ENCODE measurements at places on chromosomes 5 and 9. TPM values are rescaled to one million over a fixed set of nuclear protein-coding genes. Genes with fewer than 3 reads are reported as not detected.
A peak's percentile ranks its signal among the peaks of the same experiment; 100 is the strongest.

- peak; percentile 41 for DNase-seq
These were observed 416.1 kb upstream of the IRX4 start for GRCh38 chr5:2298781-2299180.

DNA sequence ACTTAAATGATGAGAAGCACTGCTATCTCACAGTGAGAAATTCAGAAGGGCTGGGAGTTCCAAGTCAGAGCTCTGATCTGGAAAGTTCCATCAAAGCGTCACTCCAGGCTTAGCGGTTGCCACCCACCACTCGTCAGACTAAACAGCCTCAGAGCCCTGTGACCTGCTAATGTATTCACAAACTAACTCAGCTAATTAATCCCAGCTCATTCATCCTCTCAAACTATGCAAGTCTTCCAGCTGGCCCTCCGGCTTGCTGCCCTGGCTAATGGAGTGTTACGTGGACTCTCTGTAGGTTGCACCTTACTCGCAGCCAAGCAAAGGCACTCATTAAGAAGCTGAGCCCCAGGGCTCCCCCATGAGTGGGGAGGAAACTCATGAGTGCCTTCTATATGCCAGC, 82.2 kb upstream of the GABRP start:
- DNase-seq = peak; percentile 36

GRCh38 chr9:77945798-77946197, 85.8 kb downstream of the GNAQ start:
- no peak for DNase-seq

GRCh38 chr5:90233476-90233875, 176.1 kb downstream of the CETN3 start:
- DNase-seq = no peak

- DNase-seq = no peak
These were observed 6.7 kb downstream of the AP3B1 start for GRCh38 chr5:78287833-78288232.

DNA sequence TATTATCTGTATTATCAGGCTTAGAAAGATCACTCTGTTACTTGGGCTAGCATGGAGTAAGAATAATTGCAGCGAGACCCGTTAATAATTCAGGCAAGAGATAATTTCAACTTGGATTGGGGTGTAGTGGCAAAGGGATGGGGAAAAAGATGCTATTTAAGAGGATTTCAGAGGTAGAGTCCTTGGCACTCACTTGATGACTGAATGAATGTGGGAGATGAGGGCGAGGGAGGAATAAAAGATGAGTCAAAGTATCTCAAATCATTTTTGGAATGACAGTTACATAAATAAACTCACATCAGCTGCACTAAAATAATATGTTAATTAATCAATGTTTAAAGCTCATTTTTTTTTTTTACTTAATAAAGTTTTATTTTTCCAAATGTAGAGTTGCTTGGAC, 4.5 kb upstream of the GPR21 start:
- DNase-seq = no peak

GRCh38 chr5:148909766-148910165, 83.4 kb downstream of the ADRB2 start:
- DNase-seq = no peak

DNA sequence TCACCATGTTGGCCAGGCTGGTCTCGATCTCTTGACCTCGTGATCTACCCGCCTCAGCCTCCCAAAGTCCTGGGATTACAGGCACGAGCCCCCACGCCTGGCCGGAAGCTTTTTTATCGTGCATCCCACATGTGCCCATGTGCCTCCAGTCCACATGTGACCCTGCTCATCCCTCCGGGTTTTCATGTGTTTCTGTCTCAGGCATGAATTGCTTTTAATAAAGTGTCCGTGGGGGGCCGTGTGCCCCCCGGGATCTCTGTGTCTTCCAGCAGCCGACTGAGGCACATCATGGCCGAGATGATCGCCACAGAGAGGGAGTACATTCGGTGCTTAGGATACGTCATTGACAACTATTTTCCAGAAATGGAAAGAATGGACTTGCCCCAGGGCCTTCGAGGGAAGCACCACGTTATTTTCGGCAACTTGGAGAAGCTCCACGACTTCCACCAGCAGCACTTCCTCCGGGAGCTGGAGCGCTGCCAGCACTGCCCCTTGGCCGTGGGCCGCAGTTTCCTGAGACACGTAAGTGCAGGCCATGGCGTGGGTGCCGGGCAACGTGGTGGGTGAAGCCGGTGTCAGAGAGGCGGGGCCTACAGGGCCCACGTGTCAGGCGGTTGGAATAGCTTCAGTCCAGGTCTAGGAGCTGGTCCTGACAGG, 22.1 kb upstream of the LRRC14B start:
- DNase-seq = peak; percentile 47

- DNase-seq = no peak
These were observed 197.0 kb downstream of the MCTP1 start for GRCh38 chr5:95087816-95088317.

The PCA3 gene
- not detected for total RNA-seq

DNA sequence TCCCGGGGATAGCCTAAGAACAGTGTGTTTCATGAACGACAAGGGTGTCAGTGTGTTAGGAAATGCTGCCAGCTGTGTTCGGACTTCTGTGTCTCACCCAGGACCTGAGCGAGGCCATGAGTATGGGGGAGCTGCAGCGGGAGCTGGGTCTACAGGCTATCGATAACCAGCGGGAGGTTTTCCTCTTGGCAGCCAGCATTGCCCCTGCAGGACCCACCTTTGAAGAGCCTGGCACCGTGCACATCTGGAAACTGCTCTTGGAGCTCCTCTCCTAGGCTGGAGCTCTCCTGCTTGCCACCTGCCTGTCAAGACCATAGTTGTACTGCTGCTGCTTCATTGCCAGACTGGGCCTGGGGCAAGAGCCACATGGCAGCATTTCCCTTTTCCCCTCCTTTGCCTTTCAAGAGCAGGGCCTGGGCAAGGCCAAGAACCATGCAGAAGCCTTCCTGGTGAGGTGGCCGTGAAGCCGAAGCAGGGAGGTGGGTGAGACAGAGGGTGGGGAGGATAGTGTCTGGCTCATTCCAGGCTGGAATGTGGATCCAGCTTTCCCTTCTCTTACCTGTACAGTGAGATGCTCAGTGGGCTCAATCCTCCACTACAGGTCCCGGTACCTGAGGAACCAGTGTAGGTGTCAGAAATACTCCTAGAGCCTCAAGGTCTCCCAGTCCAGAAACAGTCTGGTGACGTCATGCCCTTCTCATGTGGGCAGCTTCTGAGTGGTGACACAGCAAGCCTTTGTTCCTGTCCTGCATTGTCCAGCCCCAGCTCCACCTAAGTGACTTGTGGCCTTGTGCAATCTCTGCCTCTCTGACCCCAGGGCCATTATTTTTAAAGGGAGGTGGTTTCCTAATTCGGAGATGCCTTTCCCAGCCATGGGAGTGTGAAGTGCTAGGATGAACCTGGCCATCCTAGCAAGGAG, 6.6 kb downstream of the ARL10 start:
- no peak for DNase-seq

The TTC23L gene
- total RNA-seq = 4.4 TPM

The LCN12 gene
- total RNA-seq = 4.1 TPM

The TAF1L gene
- total RNA-seq = 0.03 TPM

The LCN9 gene
- not detected for total RNA-seq

DNA sequence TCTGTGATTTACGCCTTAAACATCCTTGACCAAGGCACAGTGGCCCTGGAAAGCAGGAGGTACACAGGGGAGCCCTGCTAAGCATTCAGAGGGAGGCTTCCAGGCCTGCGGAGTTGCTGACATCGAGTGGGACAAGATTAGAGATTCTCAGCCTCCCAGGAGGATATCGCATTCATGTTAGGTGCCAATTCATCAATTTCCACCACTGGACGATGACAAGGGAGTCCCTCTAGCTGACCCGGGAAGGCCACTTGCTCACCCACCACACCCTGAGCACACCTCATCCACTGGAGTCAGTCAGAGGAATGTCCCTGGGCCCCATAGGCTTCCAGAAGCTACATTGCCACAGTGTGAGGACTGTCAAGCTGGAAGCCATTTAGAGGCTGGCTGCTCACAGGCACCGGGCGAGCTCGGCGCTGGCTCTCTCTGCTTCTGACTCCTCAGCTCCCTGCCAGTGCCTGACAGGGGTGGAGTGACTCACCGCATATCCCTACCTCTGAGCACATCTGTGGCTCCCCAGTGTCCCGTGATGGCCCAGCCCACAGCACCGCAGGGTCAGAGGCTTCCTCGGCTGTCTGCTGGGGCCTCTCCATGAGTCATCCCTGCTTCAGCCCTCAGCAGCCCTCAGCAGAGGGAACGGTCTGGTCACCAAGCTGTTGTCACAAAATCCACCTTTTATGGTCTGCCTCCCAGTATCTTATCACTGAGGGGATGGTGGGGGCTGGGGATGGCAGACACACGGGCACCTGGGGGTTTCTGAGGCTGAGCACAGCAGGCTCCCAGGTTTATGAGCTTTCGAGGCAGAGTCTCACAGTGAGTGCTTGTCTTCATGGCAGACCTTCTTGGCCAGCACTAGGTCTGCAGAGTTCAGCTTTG, 117.5 kb downstream of the ZNF608 start:
- DNase-seq = no peak

GRCh38 chr9:121537283-121537682, 37.6 kb upstream of the GGTA1 start:
- no peak for DNase-seq

Measured in lung (tissue), 17 donors.